ENCODE measurements at places on chromosomes 2 and 18.
A peak's percentile ranks its signal among the peaks of the same experiment; 100 is the strongest.

DNA sequence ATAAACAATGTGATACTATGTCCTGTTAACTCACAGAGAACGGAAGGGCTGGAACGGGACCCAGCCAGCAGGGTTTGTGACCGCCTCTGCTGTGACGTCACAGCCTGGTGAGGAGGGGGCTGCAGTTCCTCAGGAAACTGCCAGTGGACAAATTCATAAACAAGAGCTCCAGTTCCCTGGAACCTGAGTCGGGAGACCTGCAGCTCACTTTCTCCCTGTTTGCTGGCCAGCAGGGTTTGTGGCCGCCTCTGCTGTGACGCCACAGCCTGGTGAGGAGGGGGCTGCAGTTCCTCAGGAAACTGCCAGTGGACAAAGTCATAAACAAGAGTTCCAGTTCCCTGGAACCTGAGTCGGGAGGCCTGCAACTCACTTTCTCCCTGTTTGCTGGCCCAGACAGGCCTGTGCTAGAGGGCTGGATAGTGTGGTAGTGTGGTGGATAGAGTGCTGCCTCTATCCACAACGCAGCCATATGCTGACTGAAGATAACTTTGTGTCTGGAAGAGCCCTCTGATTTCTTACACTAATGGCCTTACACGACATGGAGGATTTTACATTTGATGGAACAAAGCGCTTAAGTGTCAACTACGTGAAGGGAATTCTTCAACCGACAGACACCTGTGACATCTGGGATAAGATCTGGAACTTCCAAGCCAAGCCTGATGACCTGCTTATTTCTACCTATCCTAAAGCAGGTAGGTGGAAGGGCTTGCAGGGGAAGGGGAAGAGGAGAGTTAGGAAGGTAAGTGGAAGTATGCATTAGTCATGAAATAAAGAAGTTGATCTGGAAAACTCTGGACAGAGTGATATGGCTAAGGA lies at the start of gene SULT1C4:
SULT1C4 (plus strand) TSS at position 140 of the 816 bp plus-strand sequence; CDS start at position 524, 384 bp downstream.
- H3K4me3 ChIP-seq = peak within 1 kb of the TSS; percentile 70
- peaks cover 43% of the 10 kb centered on the region for H3K4me1 ChIP-seq
- peak within 1 kb of the TSS; percentile 92 for H3K27ac ChIP-seq
- no peaks in the 10 kb centered on the region for H3K27me3 ChIP-seq
- peak; percentile 65 for DNase-seq
- peaks cover 17% of the 10 kb centered on the region for H3K36me3 ChIP-seq

DNA sequence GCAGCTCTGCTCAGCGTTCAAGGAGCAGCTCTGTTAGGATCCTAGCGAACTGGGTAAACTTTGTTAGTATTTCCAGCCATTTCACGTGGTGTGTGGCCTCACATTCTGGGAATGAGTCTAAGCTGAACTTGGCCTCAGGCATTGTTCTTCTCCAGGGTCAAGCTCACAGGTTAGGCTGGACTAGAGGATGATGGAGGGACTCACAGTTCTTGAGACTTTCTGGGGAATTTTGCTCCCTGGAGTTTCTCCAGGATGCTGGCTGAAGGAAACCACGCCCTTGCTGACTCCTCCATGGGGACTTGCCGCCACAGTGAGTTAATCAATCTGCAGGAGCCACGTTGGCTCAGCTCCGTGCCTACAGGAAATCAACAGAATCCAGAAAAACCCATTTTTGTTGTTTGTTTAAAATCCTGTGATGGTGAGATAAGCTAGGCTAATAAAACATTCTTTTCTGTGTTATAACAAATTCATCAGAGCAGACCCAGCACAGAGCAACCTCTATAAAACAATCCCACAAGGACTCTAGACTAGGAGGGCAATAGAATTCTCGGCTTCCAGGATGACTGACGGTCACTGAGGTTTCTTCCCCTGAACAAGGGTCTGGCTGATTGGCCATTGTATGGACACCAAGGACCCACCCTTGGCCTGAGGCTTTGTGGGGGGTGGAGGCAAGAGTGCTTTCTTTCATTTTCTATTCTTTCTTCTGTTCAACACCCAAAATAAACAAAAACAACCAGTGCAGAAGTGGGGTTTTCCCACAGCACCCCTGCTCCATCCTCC lies 12.6 kb downstream of the CNDP1 start:
- H3K27me3 ChIP-seq = peaks cover 2% of the 10 kb centered on the region
- H3K4me3 ChIP-seq = no peak overlapping the region
- H3K4me1 ChIP-seq = peaks cover 18% of the 10 kb centered on the region
- H3K27ac ChIP-seq = peak overlapping the region; percentile 61
- DNase-seq = no peak
- peaks cover 4% of the 10 kb centered on the region for H3K36me3 ChIP-seq

GRCh38 chr18:76980663-76981395 lies 151.8 kb downstream of the MBP start:
- H3K27me3 ChIP-seq = peaks cover 2% of the 10 kb centered on the region
- H3K4me1 ChIP-seq = peaks cover 8% of the 10 kb centered on the region
- peaks cover 4% of the 10 kb centered on the region for H3K36me3 ChIP-seq
- no peak overlapping the region for H3K4me3 ChIP-seq
- H3K27ac ChIP-seq = no peak overlapping the region

- H3K4me1 ChIP-seq = peaks cover 35% of the 10 kb centered on the region
- H3K4me3 ChIP-seq = peak overlapping the region; percentile 88
- H3K27me3 ChIP-seq = no peaks in the 10 kb centered on the region
These were observed 526 bp downstream of the SFT2D3 start for GRCh38 chr2:127701651-127702394.

DNA sequence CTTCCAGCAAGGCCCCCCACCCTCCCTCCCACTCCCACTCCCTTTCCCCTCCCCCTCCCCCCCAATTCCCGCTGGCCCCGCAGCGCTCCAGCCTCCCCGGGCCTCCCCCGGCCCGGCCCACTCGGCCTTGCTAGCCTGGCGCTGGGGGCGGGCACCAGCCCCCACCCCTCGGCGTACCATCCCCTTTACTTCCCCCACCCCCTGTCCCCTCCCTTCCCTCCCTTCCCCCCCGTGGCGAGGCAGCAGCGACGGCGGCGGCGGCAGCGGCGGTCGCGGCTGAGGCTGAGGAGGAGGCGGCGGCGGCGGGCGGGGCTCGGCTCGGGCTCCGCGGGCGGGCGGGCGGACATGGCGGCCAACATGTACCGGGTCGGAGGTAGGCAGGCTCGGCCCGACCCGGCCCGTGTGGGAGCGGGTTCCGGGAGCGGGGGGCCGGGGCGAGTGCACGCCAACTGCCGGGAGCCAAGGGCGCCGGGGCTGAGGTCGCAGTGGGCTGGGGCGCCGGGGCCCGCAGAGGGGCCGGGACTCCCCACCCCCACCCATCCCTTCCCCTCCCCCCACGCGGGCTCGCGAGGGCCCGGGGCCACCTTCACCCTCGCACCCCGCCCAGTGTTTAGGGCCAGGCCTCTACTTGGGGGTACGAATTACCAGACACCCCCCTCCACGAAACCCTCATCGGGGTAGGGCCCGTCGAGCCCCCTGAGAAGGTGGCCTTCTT lies at the start of gene MTA3:
MTA3 (plus strand) TSS at position 232 of the 715 bp plus-strand sequence; CDS start at position 346, 114 bp downstream.
- H3K4me1 ChIP-seq = peaks cover 23% of the 10 kb centered on the region
- H3K4me3 ChIP-seq = peak within 1 kb of the TSS; percentile 90
- H3K27ac ChIP-seq = peak within 1 kb of the TSS; percentile 98
- DNase-seq = peak; percentile 75
- peaks cover 8% of the 10 kb centered on the region for H3K36me3 ChIP-seq

GRCh38 chr2:28695245-28695647 lies 56.4 kb upstream of the PPP1CB start:
- peaks cover 60% of the 10 kb centered on the region for H3K4me1 ChIP-seq
- H3K27me3 ChIP-seq = no peaks in the 10 kb centered on the region
- H3K4me3 ChIP-seq = peak overlapping the region; percentile 26
- no peak for DNase-seq
- H3K36me3 ChIP-seq = no peaks in the 10 kb centered on the region
